ENCODE measurements at places on chromosomes 12 and 14.

GRCh38 chr12:627863-628741, 35.1 kb downstream of the NINJ2 start:
- DNase-seq: no peak

DNA sequence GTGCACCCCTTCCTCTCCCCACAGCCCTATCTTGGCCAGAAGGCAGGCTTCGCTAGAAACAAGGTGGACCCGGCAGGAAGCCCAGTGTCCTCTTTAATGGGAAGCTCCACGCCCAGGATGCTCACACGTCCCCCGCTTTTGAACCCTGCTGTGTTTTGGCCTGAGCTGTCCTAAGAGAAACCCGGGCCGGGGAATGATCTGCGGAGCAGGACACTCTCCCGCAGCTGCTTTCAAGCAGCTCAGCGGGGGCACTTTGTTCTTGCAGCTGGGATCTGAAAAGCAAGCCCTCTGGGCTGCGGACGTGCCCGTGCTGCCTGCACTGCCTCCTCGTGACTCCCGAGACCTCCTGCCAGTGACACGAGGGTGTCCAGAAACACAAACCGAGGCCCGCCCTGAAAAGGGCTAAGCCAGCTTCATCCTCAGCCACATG, 30.0 kb downstream of the SCARB1 start:
- DNase-seq: no peak

DNA sequence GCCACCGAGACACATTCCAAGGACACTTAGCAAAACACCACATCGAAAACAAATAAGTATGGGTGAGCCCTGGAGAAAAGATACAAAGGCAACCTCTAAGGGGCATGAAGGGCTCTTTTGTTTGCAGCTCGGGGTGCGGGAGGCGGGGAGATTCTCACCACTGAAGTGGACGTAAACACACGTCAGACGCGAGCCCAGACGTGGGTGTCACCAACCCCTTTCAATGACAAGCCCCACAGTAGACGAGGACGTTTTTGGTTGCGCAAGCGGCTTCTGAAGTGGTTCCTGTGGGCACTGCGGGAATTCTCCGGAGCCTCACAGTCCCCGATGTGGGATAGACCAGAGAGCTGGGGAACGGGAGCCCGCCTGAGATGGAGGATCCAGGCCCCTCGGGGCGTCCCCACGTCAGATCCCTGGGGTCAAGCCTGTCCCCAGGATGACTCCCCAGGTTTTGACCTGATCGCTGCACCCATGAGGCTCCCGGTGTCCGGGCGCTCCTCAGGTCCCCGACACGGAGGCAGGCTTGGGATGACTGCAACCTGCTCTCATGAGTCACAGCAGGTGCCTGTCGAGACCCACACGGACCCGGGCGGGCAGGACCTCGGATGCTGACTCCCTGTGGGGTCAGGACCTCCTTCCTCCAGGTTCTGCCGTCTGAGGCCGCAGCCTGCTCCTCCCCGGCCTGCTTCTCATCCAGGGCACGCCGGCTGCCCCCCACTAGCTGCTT, 20.3 kb upstream of the ADGRD1 start:
- DNase-seq: no peak

DNA sequence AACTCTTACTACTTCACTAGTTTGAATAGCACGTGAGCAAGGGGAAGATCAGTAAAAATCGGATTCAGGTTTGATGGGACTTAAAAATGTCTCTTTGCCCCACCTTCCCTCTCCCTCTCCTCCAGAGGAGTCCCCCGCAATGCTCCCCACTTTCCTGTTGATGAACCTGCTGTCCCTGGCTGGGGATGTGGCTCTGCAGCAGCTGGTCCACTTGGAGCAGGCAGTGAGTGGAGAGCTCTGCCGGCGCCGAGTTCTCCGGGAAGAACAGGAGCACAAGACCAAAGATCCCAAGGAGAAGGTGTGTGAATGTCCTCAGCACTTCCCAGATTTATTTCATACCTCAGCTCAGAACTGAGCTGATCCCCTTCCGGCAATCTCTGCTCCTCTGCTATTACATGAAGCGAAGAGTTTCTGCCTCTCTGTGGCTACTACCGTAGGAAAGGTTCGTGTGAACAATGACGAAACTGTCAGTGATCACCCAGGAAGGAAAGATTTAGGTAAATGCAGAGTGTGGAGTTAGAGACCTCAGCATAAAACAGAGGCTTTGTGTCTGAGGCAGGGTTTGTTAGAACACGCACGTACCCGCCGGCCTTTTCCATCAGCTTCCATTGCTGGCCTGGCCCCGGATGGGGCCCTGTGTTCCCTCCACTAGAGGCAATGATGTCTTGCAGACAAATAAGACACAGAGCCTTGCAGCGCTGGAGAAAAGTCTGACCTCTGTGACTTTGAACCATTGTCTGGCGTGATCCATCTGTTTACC, 7.4 kb upstream of the GAPDH start:
- DNase-seq: no peak

- no peak for DNase-seq
Measured at GRCh38 chr12:14317362-14318146, 47.9 kb upstream of the ATF7IP start.

DNA sequence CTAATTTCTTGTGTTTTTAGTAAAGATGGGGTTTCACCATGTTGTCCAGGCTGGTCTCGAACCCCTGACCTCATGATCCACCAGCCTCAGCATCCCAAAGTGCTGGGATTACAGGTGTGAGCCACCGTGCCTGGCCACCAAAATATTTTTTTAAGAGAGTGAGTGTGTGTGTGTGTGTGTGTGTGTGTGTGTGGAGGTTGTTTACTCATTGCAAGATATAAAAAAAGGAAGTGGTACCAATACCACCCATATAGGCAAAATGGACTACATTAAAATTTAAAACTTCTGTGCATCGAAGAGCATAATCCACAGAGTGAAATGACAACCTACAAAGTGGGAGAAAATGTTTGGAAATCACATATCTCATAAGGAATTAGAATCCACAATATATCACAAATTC, 15.5 kb upstream of the CLEC2A start:
- no peak for DNase-seq

DNA sequence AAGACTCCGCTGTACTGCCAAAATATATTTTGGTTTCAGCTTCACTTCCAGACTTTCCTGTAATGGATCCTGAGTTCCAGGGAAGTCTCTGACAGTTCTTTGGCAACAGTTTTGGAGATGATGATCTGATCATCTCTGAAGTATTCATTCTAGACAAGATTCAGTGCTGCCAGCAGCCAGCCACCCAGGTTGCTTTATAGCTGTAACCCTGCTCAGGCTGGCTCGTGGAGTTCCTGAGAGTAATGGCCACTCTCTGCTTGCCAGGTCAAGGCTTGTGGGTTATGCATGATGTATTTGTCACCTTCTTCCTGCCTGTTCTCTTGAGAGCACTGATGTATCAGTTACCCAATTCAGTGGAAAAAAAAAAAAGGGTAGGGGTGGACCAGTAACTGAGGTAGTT, 124.3 kb downstream of the PPHLN1 start:
- DNase-seq: no peak

DNA sequence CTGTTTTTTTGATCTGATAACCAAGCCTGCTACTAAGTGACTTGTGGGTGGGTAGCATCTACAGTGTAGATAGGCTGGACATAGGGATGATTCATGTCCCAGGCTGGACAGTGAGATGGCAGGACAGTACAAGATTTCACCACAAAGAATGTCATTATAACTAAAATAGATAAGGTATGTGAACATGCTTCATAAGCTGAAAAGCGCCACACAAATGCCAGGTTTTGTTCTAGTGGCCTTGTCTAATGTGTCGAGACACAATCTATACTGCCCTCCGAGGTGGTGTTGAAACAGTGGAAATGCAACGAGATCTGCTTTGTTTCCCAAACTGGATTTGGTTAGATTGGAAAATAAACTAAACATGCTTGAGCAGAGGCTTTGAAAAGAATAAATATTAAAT, 4.4 kb downstream of the LGALS3 start:
- DNase-seq: no peak

- peak; percentile 23 for DNase-seq
Measured at GRCh38 chr14:34460841-34461240, 1.2 kb downstream of the SPTSSA start.

- DNase-seq: no peak
Measured at GRCh38 chr12:115820656-115821055, 456.8 kb downstream of the MED13L start.

- DNase-seq: no peak
Measured at GRCh38 chr14:90724866-90725265, 91.4 kb downstream of the TTC7B start.

DNA sequence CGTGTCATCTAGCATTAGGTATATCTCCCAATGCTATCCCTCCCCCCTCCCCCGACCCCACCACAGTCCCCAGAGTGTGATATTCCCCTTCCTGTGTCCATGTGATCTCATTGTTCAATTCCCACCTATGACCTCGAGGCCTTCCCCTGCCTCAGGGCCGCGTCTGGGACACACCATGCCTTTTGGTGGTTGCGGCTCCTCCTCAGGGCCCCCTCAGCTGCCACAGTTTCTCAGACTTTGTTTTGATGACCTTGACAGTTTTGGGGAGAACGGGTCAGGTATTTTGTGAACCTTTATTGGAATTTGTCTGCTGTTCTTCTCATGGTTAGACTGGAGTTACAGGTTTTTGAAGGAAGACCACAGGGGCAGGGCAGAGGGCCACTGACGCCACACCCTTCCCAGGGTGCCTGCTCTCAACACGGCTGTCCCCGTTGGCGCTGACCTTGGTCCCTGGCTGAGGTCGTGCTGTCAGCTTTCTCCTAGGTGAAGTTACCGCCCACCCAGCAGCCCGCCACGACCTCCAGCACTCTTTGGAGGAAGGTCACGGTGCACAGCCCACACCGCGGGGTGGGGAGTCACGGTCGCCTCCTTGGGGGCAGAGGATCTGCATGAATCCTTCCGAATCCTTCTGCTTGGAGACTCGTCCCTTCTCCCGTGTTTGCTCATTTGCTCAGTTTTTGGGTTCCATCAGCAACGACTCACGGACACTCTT, 130.5 kb downstream of the KIF26A start:
- no peak for DNase-seq

- no peak for DNase-seq
Measured at GRCh38 chr14:73472185-73473114, 14.1 kb upstream of the NUMB start.

GRCh38 chr12:106840243-106840642, 65.8 kb downstream of the RIC8B start:
- DNase-seq: no peak

DNA sequence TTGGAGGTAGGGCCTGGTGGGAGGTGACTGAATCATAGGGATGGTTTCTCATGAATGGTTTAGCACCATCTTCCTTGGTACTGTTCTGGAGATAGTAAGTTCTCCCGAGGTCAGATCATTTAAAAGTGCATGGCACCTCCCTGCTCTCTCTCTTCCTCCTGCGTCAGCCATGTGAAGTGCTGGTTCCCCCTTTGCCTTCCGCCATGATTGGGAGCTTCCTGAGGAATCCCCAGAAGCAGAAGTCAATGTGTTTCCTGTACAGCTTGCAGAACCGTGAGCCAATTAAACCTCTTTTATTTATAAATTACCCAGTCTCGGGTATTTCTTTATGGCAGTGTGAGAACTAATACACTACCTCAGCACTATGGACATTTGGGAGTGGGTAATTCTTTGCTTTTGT, 4.8 kb upstream of the LGMN start:
- DNase-seq: no peak

DNA sequence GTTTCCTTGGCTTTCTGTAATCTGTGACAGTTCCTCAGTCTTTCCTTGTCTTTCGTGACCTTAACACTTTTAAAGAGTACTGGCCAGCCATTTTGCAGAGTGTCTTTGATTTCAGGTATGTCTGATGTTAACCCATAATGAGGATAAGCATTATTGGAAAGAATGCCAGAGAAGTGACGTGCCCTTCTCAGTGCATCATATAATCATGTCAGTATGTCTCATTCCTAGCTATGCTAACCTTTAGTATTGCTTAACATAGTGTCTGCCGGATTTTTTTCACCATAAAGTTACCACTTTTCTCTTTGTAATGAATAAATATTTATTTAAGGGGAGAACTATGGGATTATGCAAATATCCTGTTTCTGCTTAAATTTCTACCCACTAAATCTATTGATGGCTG, 28.5 kb downstream of the RERG start:
- DNase-seq: no peak

DNA sequence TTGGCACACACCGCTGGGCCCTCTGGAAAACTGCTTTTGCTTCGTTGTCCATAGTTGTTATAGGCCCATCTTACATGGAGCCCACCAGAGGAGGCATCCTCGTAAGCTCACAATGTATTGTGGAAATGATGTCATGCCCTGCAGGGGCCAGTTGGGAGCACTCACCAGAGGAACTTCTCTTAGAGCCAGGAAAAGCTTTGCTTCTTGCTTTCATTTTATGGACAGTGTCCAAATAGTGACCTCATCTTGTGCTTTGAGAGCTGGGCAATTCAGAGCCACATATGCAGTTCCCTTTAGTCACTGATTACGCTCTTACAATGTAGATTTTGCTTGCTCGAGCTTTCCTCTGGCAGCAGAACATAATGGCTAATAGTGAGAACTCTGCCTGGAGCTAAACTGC, 275.6 kb downstream of the AACS start:
- DNase-seq: peak; percentile 14

DNA sequence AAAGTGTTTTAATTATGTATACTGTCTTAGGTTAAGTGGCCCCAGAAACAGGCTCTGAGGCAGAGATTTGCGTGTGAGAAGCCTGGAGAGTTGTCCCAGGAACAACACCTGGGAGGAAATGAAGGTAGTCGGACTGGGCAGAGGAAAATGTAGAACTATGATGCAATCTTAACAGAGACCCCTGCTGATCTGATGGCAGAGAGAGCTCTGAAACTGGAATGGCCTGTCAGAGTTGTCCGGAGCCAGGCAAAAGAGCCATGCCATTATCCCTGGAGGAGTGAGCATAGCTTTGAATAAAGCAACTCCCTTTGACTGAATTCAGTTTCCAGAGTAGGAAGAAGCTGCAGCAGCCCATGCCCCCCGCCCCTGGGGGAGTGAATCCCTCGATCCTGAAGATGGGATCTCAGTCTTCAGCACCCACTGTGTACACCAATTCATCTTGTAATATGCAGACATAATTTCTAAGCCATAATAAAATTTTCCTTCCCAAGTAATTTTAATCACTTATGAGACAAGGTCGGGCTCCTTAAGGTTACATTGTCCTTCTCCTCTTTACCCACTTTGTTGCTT, 264.8 kb downstream of the PDZRN4 start:
- DNase-seq: no peak

DNA sequence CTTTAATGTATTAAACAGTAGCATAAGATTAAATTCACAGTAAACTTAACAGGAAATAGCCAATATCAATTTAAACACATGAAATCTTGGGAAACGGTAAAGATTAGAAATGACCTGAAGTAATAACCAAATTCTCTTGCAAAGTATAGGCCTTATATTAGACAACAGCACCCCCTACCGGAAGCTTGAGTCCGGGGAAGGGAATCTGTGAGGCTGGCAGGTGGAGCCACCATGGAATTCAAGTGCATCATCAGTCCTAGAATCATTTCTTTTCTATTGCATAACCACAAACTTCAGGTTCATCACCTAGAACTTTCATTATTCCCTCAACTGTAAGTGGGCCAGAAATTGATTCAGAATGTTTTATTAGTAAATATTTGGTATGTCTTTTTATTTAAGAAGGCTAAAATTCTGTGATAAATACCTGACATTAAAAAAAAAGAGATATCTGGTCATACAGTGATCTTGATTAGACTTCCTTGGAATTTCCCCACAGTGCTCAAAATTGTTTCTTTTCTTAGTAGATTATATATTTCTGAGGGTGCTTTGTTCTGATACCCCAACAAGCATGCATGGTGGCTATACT, 48.6 kb downstream of the AP5M1 start:
- DNase-seq: peak; percentile 34

Data from retinal pigment epithelial cell (primary cell).